Foreskin fibroblast (primary cell): ENCODE measurements at places on chromosomes 2 and 18.

GRCh38 chr2:144675331-144675730 is 155.4 kb upstream of the ZEB2 start:
- DNase-seq, result no peak

DNA sequence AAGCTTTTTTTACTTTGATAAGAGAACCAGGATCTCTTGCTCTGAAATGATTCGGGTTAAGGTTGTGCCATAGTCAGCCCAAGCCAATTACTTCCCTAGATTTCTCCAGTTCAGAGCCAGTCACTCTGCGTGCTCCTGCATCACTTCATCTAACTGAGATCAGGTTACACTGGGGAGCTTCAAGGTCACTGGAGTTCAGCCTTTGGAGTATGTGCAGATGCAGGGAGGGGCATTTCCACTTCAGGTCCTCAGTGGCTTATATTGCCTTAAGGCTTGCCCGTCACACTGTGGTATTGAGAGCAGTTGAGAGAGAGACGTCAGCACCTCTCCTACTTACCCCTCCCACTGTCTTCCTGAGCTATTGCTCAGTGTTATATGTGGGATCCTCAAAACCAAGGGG is 317.8 kb downstream of the EPHA4 start:
- DNase-seq, result peak; percentile 32

GRCh38 chr18:36249392-36249791 is 48.1 kb upstream of the FHOD3 start:
- DNase-seq, result no peak

- no peak for DNase-seq
These were observed 98.0 kb upstream of the MGAT4A start for GRCh38 chr2:98828793-98829371.

DNA sequence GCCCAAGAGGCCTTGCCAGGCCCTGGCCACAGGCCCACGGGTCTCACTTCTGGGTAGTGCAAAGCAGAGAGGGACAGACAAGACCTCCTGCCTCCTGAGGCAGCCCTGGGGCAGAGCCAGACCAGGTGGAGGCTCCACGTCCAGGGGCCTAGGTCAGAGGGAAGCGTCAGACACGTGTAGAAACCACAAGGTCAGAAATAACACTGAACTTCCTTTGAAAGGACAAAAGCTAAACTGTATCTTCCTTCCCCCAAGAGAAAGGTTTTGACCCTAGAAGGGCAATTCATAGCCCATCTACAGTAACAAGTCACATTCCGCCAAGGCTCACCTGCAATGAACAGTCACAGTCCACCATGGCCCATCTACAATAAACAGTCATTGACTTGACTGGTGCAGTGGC is 17.9 kb downstream of the SDC1 start:
- no peak for DNase-seq

GRCh38 chr2:46420945-46421344 is 58.4 kb upstream of the TMEM247 start:
- no peak for DNase-seq

DNA sequence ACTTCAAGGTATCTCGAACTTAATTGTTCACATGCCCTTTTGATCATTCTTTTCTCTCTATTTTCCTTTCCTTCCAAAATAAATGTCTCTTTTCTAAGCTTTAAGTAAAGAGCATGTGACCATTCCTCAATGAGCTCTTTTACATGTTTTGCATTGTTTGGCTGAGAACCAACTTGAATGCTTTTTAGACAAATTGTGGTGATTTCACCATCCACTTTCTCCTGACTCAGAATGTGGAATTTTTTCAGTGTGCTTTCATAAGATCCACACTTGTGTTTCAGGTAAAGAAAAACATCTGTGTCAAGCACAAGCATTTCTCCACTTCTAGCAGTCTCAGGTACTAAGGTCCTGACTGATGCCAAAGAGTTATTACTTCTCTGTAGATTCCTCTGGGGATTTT is 10.7 kb downstream of the RBM43 start:
- peak; percentile 67 for DNase-seq

DNA sequence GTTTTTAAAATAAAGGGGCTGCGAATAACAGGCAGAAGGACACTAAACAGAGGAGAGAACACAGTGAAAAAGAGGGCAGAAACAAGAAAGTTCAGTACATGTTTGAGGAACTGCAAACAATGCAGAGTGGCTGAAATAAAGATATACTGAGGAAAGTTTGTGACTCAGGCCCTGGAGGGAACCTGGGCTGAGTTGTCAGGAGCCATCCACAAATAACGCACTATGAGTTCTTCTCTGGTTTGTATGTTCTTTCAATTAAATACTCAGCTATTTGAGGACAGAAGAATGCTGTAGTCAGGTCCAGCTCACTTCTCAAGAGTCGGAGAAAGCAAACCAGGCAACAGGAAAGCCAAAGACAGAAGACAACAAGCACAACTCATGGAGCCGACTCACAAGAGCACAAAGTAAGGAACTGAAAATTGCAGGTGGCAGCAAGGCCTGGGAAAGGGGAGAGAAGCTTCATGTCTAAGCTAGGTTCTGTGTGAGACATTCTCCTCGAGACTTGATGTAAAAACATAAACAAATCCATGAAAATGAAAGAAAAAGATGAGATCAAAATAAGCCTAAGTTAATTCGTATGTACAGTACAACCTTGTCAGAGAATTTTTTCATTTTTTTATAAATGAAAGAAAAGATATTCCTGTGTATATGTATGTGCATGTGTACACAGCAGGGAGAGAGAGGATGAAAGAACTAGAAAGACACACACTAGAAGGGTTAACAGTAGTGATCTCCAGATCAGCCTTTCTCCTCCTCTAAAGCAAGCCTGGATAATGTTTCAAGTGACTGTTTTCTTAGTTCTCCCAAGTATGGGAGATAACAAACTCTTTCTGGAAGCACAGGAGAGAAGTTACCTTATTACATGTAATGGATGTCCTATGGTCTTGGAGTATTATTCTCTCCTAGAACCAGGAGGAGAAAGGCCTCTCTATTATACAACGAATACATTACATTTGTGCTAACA is 41.5 kb downstream of the CHN1 start:
- DNase-seq, result no peak

DNA sequence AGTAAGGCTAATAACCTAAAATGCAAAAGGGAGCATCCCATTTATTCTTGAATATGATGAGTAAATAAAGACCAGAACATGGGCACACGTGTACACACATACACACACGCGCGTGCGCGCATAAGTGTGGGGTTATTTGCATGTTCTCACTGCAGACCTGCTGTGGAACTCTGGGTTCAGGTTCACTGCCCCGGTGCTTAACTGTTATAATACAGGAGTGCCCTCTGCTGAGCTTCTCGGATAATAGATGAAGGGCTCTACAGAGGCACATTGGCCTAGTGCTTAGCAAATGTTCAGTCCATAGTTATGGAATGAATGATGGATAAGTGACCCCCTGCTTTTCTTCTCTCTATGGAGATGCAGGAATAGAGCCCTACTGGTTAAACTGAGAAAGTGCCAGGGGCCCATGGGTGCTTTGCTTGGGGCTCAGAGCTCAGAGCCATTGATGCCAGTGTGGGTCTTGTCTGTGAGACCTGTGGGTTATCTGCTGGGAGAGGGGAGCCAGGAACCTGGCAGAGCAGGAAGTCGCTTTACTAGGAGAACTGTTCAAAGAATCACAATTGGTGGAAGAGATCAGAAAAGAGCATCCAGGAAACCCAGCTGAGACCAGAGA is 3.6 kb upstream of the ARL4C start:
- peak; percentile 59 for DNase-seq

DNA sequence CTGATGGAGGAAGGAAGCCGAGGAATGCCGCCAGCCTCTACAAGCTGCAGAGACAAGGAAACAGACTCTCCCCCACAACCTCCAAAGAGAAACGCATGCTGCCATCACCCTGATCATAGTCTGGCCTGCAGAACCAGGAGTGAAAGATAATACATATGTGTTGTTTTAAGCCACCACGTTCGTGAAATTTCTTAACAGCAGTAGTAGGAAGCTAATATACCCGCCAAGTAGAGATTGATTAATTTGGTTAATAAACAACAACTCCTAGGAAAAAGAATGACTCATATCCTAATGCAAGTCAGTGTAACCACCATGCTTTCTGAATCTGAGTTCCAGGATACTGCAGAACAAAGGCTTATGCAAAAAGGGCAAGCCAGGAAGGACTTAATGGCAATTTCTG is 36.6 kb downstream of the LONRF2 start:
- peak; percentile 45 for DNase-seq

GRCh38 chr2:127690696-127691095 is 10.6 kb upstream of the SFT2D3 start:
- DNase-seq, result no peak

DNA sequence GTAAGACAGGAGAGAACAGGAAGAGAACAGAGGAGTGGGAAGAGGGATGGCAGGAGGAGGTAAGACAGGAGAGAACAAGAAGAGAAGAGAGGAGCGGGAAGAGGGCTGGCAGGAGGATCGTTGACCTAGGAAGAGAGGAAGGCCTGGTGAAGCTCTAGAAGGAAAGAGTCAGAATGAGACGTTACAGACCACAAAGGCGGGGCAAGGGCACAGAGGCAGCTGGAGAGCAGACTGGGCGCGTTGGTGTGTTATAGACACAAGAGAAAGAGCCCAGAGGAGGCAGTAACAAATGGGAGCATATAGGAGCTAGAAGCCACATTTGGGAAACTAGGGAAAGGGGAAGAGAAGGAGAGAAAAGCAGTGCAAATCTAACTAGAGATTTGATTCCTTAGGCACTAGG is 26.6 kb downstream of the PTRHD1 start:
- DNase-seq, result no peak

- no peak for DNase-seq
These were observed 925.7 kb downstream of the EPHA4 start for GRCh38 chr2:220646424-220646823.

DNA sequence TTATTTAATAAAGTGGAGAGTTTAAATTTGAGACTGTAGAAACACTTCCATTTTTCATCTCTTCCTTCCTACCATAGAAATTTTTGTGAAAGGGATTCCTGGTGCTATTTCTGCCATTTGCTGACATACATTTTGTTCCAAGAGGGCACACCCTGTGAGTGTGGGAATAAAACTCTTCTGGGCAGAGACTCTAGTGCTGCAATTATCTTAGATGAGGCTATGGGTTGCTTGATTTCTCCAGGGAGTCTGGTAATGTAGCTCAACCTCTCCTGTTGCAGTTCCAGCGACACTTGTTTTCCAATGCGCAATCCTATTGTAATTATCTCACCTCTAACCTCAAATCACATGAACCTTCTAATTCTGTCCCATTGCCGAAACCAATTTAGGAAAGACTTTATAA is 60.1 kb upstream of the ZSWIM2 start:
- no peak for DNase-seq

GRCh38 chr18:79506191-79507075 is 110.7 kb downstream of the NFATC1 start:
- DNase-seq, result no peak

GRCh38 chr2:206584323-206585116 is 57.8 kb upstream of the FAM237A start:
- DNase-seq, result no peak

DNA sequence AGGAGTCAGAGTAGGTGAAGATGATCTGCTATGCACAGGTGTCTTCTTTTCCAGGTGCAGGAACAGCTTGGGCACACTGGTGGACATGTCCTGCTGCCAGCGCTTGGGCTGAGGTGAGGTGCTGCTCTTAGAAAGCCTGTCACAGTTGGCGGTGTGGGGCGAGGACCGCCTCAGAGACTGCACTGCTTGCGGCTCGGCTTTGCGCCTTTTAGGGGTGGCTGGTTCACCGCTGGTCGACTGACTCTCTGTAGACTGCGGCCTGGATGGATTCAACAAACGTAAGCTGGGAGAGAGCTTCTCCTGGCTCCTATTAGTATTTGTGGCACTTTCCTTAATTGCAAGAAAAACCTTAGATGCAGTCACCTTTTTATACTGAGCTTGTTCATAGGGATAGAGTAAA is 1.7 kb downstream of the MSL3B start:
- DNase-seq, result no peak

- no peak for DNase-seq
These were observed 86.7 kb downstream of the VIT start for GRCh38 chr2:36783246-36783645.

DNA sequence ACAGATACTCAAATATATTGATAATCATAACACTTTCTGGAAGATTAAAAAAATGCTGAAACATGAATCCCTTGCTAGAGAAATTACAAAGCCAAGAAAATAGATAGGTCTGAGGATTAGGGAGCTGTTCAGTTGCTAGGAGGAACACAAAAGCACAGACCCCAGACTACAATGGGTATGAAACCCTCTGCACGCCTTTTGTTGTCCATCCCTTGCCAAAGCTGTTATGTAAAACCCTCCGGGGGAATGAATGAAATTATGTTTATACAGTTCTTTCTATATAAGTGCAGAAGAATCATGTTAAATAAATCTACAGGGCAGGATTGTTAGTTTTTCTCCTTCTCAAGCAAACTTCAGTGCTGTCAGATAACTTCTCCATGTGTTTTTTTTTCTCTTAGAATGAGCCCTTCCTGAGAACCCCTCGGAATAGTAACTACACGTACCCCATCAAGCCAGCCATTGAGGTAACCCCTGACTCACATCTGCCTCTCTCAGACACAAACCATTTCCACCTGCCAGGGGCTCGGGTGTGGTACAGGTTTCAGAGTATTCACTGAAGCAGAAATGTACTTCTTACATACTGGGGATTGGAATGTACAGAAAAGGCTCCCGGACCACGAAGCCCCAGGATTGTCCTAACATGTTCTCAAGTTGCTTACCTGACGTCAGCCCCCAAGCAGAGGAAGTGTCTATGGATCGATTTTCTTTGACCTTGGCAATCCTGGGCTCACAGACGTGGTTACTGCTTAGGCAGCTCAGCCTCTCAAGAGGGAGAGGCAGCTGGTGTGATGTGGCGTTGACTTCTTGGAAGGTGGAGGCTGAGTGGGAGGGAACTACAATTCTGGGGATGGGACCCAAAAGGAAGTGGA is 118.0 kb downstream of the PLB1 start:
- DNase-seq, result no peak

- DNase-seq, result no peak
These were observed 23.3 kb upstream of the FAM237A start for GRCh38 chr2:206619011-206619410.

DNA sequence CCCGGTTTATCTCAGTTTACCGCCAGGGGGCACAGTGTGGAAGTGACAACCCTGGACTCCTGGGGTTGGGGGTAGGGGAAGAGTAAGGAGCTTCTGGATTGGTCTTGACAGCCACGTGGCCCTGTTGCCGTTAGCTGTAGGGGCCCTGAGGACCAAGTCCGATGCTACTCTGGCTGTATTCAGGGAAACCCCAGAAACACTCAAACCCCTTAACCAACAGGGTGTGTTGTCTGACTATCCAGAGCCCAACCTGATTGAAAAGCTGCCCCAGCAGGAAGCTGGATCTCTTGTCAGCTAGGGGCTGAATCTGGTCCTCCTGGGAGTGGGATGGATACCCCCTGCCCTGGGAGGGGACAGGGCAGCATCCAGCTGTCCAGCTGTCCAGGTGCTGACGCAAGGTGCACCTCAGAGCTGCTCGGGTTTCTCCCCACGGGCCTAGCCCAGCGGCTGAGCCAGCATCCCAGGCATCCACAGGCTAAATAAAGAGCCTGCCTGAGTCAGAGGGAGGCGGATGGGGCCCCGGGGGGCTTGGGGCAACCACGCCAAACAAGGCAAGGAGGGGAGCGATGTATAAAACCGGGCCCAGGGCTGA is 3.1 kb upstream of the GMPPA start:
- peak; percentile 78 for DNase-seq

GRCh38 chr2:234444893-234445292 is 52.0 kb downstream of the ARL4C start:
- DNase-seq, result peak; percentile 74

- DNase-seq, result no peak
These were observed 1.8 kb upstream of the EVA1A start for GRCh38 chr2:75562513-75562864.

GRCh38 chr2:144237830-144238627 is 281.9 kb downstream of the ZEB2 start:
- DNase-seq, result no peak

- no peak for DNase-seq
These were observed 257.8 kb upstream of the GALNT5 start for GRCh38 chr2:156999661-157000060.
